Suppressor macrophage treated with lipopolysaccharide for 1 hour (primary cell): ENCODE measurements at places on chromosomes 12 and 14.
A peak's percentile ranks its signal among the peaks of the same experiment; 100 is the strongest.

DNA sequence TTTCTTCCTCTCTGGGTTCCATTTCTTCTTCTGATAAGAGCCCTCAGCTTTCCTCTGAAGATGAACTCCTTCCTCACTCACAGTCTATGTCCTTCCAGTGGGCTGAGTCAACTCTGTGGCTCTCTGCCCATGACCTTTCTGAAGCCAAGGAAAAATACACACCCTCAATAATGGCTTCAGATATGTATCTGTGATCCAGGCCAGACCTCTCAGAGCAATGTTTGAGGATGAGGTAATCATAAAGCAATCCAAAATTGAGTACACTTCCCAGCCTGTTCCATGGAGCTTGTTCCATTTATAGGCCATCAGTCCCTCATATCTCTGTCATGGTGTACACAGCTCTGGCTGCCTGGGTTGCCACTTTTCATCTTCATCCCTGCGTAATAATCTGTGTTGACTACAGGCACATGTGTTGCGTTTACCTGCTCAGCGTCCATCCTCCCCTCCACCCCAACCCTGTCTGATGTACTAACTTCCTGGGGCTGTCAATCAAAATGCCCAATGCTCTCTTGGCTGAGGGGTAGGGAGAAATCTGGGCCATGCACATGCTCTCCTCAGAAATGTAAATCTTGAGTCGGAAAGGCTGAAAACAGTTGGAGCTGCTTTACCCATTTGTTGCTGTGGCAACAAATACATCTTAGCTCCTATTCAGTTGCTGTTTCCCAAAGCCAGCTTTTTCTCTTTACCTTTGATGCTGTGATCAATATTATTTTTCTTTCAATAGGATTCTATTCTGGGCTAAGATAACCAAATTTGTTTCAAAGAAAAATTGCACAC is 377.8 kb upstream of the TMEM132C start:
- no peak for DNase-seq

GRCh38 chr12:49548481-49548821 is 9.6 kb downstream of the KCNH3 start:
- DNase-seq = no peak

GRCh38 chr14:103057372-103058163 is at the start of gene CDC42BPB:
Gene CDC42BPB, minus strand, starts transcription at chr14:103057549. Its CDS starts 376 bp downstream, at chr14:103057173.
- peak; percentile 96 for DNase-seq

- DNase-seq = no peak
Measured at GRCh38 chr12:501722-502447, 42.1 kb downstream of the B4GALNT3 start.

DNA sequence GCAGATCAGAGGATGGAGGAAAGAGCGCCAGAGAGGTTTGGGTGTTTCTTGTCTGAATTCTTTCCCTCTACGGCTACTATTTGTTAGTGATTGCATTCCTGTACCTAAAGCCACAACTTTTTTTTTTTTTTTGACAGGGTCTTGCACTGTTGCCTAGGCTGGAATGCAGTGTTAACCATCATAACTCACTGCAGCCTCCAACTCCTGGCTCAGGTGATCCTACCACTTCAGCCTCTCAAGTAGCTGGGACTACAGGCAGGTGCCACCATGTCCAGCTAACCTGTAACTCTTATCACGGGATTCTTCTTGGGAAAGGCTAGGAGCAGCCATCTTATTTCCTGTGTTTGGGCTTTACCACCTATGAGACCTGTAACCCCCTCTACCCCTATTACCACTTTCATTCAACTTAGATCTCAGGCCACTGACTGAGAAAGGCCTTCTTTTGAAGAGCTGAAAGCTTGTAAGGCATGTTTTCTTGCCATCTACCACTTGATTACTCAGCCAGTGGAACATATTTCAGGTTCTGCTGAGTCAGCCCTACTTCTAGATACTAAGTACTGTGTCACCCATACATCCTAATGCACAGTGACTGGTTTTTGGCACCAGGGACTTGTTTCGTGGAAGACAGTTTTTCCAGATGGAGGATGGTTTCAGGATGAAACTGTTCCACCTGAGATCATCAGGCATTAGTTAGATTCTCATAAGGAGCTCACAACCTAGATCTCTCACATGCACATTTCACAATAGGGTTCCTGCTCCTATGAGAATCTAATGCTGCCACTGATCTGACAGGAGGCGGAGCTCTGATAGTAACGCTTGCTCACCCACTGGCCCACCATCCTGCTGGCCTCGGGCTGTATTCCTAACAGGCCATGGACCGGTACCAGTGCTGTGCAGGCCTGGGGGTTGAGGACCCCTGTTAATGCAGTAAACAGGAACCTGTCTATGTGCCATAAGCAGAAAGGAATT is 6.9 kb downstream of the VEZT start:
- no peak for DNase-seq

GRCh38 chr14:22508150-22508457 is 80.9 kb downstream of the DAD1 start:
- no peak for DNase-seq

GRCh38 chr12:29131539-29131938 is 17.5 kb upstream of the FAR2 start:
- no peak for DNase-seq

DNA sequence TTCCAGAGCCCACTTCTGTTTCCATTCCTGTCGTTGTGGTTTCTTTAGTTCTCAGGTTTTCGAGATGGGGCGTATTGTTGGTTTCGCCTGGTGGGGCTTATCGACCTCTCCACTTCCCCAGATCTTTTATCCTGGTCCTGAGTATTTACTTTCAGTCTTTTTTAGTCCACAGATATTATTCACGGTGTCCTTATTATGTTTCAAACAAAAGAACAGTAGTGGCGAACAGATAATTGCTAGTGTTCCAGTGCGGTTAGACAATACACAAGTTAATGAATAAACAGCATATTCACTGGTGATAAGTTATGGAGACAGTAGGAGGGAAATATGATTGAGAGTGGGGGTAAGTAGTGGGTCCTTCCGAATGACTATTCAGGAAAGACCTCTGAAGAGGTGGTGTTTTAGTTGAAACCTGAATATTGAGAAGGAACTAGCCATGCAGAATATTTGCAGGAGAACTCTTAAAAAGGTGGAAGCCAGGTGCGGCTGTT is 668 bp downstream of the TMEM260 start:
- peak; percentile 20 for DNase-seq
